Inflammatory macrophage treated with lipopolysaccharide for 1 hour (primary cell): ENCODE measurements at places on chromosomes 4 and X.

DNA sequence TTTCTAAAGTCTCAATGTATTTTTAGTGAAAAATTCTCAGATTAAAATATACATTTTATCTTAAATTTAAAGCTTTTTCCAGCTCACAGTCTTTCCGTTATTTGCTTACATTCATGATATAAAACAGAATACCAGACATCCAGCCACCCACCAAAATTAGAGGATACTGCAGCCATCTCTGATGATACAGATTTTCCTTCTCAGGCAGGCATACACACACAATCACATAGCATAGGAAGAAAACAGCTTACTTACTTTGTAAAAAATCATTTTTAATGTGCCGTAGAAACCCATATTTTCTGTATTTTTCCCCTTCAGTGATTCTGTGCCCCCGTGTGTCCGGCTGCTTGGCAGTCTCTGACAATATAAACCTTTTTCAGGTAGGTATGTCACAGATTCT lies 183.7 kb downstream of the FBXW7 start:
- no peak for DNase-seq

DNA sequence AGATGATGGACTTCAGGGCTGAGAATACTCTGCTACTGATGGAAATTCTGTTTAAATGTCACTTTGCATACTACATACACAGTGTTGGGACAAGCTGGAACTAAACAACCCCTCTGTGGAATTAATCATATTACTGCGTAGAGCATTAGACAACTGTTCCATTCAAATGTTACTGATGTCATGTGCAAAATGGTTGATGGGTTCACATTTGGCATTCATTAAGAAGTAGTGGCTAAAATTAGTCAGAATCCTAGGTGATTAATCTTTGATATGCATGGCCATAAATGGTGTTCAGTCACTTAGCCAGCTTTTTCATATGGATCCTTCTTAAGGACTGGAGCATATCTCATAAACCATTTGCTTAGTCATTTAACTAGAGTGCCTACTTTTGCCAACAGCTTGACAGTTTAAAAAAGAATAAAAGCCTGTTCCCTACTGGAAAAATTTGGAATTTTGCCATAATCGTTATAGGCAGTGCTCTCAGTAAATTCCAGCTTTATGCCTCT lies 105.2 kb downstream of the RNF150 start:
- no peak for DNase-seq

DNA sequence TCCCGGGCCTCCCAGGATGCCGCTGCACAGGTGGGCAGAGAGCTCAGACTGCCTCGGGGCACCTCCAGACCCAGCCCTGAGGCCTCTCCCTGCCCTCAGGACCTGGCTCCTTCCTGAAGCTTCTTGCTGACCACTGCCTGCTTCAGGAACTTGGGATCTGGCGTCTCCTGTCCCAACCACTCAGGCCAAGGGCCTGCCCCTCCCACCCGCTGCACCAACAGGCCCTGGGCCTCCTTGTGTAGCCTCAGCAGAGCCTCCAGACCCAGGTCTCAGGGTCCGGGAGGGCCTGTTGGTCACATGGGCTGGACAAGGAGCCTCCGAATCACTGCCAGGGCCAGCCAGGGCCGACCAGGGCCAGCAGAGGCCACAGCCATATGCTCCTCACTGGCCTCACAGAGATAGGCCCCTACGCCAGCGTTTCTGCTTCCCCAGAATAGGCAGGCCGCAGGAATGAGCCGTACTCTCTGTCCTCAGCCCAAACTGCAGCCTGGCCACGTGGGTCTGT lies 2.8 kb downstream of the MXD4 start:
- no peak for DNase-seq

GRCh38 chrX:153866302-153867019 lies 19.5 kb downstream of the L1CAM start:
- DNase-seq: no peak

DNA sequence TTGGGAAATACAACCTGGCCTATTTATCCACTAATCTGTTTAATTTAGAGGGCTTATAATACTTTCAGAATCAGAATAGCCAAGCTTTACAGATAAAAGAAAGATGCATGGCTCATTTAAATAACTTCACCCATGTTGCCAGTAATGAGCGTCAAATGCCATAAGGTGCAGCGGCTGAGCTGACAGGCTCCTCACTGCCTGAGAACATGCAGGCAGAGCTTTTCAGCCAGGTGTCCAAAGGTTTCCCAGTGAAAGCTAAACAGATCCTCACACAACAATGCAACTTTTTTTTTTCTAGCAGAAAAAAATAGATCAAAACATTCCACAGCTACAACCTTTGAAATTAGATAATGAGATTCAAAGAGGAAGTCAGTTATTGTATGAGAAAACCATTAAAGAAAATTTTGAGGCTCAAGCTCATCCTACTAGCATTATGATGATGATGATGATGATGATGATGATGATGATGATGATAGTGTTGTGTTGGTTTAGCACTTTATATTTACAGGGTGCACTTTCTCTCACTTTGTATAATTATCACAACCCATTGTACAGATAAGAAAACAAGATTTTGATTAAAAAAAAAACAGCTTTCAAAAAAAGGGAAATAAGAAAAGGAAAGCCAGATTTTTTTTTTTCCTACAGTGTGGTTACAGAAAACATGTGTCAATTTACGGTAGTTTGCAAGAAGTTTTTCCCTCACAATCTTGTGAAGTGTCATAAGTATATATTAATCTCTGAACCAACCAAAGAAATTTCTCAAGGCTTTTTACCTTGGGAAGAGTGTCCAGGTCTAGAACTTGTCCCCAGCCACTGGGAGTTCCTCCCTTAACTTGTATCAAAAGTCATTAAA lies 12.2 kb upstream of the TNIP3 start:
- peak; percentile 75 for DNase-seq

DNA sequence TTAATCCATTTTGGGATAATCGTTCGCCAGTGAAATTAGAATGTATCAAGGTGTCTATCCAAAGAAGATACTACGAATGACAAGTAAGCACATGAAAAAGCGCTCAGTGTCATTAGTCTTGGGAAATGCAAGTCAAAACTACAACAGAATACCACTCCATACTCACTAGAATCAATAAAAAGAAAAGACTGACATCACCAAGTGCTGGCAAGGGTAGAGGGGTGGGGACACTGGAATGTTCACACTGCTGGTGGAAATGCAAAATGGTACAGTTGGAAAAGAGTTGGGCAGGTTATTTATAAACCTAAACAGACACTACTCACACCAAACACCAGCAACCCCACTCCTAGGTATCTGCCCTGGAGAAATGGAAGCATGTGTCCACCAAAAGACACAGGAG lies 11.2 kb downstream of the WDR1 start:
- DNase-seq: no peak

DNA sequence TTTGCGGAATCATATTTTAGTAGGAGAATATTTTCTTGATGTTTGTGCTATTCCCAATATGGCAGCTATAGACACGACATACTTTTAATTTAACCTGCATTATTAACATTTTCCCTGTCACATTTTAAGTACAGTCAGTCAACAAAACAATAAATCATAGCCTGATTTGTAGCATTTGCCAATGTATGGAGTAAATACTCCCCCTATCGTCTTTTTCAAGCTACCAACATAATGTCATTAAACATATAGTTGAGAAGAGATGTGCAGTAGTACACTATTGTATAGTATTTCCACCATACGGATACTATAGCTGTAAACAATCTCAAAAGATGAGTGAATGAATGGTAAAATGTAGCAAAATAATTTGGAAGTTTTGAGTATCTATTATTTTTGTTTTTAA lies 303.7 kb upstream of the MAGEB2 start:
- no peak for DNase-seq

- DNase-seq: no peak
Observed at GRCh38 chr4:110175634-110176033, 22.8 kb downstream of the ELOVL6 start.

DNA sequence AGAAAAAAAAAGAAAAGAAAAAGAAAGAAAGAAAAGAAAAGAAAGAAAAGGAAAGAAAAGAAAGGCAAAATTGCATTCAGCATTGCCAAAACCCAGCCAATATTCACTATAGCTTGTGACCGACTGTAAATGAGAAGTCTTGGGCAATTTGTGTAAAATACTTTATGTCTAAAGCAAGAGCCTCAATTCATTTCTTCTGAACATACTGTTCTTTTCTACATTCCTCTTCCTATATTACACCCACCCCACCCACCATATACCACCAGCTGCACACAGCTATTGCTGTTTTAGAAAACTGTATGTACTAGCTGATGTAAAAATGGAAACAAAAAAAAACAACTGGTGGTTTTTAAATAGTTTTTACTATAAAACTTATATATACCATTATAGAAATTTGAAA lies 156.9 kb upstream of the TTC29 start:
- no peak for DNase-seq

DNA sequence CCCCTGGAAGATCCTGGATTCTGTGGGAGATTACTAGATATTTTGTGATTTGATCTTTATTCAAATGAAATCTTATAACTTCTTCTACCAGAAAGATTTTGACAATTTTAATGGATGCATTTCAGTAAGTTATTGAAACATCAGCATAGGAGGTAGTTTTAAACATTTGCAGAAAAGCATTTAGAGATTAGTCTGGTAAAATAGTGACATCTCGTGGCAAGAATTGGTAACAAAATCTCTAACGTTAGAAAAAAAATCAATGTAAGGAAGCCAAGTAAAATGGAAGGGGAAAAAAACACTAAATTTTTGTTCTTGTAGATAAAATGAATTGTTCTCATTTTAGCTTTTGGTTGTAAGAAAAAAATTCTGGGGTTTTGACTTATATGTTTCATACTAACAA lies 73.3 kb downstream of the TASL start:
- peak; percentile 11 for DNase-seq

DNA sequence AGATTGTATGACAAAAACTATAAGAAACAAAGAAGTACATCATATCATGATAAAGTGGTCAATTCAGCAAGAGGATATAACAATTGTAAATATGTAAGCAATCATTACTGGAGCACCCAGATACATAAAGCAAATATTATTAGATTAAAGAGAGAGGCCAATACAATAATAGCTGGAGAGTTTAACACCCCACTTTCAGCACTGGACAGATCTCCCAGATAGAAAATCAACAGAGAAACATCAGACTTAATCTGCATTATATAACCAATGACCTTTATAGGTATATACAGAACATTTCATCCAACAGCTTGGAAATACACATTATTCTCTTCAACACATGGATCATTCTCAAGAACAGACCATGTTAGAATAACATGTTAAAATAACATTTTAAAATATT lies 128.4 kb downstream of the SPOCK3 start:
- DNase-seq: no peak

- no peak for DNase-seq
Observed at GRCh38 chrX:57156397-57157049, 19.3 kb upstream of the SPIN2A start.

GRCh38 chrX:77342004-77342403 lies 105.2 kb upstream of the FGF16 start:
- DNase-seq: no peak
